Large intestine (tissue), 12 donors: ENCODE measurements at places on chromosomes 1 and 21.
A peak's percentile ranks its signal among the peaks of the same experiment; 100 is the strongest.

DNA sequence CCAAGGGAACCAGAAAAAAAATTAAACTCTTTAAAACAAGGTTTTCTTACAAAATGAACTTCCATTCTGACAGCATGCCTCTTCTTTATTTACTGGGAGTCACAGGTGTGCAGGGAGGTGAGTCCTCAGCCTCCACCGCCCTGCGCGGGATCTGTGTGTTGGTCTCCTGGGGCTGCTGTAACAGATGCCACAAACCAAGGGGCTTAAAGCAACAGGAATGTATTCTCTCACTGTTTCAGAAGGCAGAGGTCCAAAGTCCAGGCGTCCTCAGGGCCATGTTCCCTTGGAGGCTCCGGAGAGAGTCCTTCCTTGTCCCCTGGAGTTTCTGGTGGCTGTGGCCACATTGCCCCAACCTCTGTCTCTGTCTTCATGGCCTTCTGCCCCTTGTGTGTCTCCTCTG, 123.6 kb upstream of the C1orf174 start:
- no peak for DNase-seq

- DNase-seq = no peak
Measured at GRCh38 chr1:41716188-41717130, 202.3 kb downstream of the HIVEP3 start.

GRCh38 chr1:227127891-227128290, 187.8 kb downstream of the COQ8A start:
- DNase-seq = no peak

- DNase-seq = no peak
Measured at GRCh38 chr1:157085421-157085820, 14.2 kb downstream of the ETV3L start.

DNA sequence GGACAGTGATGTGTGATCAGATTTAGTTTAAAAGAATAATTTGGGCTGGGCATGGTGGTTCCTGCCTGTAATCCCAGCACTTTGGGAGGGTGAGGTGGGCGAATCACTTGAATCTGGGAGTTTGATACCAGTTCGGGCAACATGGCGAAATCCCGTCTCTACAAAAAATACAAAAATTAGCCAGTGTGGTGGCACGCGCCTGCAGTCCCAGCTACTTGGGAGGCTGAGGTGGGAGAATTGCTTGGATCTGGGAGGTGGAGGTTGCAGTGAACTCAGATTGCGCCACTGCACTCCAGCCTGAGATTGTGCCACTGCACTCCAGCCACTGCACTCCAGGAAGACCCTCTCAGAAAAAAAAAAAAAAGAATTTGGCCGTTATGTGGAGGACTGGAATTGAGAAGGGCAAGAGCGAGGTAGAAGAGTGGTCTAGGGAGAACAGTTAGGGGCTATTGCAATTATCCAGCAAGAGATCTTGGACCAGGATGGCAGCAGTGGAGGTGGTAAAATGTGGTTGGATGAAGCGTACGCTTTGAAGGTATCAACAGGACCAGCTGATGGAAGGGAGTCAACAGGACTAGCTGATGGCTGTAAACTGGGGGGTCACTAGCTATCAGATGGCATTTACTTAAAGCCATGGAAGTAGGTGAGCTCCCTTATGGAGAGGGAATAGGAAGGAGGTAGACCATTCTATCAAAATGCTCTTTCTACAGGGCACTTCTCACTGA, 9.6 kb downstream of the BTBD19 start:
- no peak for DNase-seq

DNA sequence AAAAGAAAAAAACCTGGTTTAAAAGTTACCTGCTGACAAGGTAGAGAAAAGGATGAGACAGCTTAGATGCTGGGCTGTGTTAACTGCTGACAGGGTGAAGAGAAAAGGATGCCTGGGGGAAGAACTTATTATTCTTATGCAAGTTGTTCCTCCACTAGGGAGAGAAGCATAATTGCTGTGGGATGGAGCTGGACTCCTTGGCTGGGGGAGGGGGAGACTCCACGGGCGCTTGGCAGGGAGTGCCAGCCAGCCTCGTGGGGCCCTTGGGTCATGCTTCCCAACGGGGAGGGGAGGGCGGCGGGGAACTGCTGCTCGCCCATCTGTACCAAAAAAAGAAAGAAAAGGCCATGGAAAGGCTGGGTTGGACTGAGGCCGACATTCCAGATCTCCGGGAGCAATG, 47.2 kb downstream of the SYCP1 start:
- no peak for DNase-seq

DNA sequence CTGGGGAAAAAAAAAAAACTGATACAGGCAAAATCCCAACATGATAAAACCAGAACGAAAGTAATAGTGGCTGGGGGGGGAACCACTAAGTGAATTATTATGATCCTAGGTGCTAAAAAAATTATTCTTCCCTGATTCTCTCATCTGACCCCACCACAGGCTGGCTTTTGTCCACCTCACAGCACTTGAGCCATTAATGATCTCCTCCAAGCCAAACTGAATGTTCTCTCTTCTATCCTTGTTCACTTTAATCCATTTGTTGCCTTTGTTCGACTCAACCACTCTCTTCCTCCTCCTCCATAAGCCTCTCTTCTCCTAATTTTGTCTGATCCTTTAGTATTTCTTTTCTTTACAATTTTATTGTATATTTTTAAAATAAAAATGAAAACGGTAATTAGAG, 16.0 kb upstream of the SMYD2 start:
- DNase-seq = no peak

GRCh38 chr1:10216090-10216749, 5.8 kb downstream of the KIF1B start:
- DNase-seq = no peak

- DNase-seq = no peak
Measured at GRCh38 chr1:88001460-88001859, 672.8 kb downstream of the LMO4 start.

DNA sequence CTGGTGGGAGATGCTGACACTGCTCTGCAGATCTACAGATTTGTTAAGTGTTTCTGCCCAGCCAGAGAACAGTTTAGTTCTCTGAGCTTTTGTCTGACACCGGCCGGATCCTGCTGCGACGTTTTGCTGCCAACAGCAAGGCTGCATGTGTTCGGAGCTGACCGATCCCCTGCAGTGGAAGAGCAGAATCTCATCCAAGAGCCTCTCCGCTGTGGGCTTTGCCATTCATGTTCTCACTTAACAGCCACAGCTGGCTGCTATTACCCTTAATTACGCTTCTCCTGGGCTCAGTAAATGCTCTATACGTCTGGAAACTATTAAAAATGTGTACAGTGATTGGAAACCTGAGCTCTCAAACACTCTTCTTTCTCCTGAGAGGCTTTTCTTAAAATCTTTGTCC, 105.3 kb downstream of the BCAR3 start:
- DNase-seq = no peak

DNA sequence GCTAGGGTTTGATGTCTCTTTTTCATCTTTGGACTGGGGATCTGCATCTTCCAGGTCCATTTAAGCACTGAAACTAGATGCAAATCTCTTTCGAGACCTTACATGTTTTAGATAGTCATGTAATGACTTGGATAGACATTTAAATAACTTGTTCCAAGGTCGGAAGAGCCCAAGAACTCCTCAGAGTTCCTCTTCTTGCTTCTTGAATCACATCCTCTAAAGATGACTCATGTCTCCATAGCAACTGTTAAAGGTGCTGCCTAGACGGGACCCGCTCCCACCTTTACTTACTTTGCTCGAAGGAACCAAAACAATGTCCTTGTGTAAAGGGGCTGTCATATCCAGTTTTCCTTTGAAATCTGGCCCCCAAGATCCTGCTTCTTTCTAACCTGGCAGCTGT, 130.0 kb downstream of the EDEM3 start:
- DNase-seq = no peak

DNA sequence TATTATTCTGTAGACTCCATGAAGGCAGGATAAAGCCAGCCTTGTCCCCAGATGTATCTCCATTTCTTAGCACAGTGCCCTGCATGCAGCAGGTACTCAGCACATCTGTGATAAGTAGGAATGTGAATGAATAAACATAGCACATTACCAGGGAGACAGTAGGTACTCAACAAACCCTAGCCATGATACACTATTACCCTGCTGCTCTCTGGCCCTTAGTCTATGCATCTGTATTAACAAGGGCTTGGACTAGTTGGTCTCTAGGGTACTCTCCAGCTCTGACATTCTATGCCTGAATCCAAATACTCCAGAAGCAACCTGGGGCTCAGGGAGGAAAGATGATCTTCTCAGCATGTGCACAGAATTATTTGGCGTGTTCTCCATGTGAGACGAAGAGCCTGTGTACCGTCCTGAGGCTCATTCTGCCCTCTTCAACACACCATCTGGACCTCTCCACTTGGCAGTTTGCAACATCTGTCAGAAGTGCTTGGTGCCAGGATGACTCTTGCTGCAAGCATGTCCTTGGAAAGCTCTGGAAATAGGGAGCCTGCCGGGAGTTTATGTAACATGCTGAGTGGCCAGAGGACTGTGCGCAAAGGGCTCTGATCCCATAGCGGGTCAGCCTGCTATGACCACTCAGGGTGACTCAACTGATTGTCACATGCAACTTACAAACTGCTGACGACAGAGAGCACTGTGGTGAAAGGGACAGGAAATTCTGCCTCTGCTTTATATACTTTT, 228.2 kb upstream of the USP24 start:
- DNase-seq = peak; percentile 16

GRCh38 chr21:41955516-41955915, 1.7 kb upstream of the C2CD2 start:
- DNase-seq = no peak

GRCh38 chr1:42047508-42047880, 105.7 kb upstream of the GUCA2B start:
- no peak for DNase-seq

DNA sequence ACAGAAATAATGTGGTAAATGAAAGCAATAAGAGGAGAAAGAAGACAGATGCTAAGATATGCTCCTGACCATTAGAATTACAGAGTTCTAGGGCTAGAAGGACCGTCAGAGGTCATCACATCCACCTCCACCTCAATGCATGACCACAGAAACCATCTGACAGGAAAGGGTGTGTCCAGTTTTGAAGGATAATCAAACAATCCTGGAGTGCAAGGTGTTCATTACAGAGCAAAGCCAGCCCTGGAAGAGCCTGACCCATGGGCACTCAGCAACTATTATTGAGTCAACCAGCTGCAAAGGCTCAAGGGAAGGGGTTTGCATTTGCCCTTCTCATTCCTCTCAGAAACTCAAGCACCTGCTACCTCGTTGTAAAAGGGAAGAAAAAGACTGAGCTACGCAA, 46.4 kb downstream of the TOR1AIP2 start:
- no peak for DNase-seq

- no peak for DNase-seq
Measured at GRCh38 chr1:41236781-41237180, 5.3 kb downstream of the SCMH1 start.

DNA sequence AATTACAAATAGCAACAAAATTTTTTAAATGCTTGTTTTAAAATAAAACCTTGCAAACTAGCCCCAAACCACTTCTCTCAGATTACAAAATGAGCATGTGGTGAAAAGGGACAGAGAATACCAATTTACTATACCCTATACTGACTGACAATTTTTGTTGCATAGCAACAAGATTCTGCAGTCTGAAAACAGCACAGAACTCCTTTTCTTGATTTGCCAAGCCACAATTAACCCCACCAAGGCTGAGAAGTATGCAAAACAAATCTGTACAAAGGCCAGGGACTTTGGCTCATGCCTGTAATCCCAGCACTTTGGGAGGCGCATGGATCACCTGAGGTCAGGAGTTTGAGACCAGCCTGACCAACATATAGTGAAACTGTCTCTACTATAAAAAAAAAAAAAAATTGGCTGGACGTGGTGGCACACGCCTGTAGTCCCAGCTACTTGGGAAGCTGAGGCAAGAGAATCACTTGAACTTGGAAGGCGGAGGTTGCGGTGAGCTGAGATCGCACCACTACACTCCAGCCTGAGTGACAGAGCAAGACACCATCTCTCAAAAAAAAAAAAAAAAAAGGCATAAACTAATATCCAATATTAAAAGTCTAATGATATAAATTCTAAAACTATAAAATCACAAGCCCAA, 21.8 kb downstream of the ENAH start:
- DNase-seq = no peak

DNA sequence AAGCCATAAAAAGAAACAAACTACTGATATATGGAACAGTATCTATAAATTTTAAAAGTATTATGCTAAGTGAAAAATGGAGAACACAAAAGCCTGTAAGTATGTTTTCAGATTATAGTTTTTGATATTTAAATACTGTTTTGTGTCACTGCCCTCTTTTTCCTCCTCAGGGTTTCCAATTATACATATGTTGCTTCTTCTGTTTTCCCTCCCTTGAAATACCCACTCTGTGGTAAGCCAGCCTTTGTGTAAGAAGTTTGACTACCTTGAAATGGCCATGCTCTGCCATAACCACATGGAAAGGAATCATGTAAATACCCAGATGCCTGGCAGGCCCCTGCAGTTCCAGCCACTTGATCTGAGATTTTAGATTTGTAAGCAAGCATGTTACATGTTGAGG, 248.3 kb downstream of the AKT3 start:
- DNase-seq = no peak

- DNase-seq = no peak
Measured at GRCh38 chr1:232557096-232557495, 72.8 kb downstream of the SIPA1L2 start.

DNA sequence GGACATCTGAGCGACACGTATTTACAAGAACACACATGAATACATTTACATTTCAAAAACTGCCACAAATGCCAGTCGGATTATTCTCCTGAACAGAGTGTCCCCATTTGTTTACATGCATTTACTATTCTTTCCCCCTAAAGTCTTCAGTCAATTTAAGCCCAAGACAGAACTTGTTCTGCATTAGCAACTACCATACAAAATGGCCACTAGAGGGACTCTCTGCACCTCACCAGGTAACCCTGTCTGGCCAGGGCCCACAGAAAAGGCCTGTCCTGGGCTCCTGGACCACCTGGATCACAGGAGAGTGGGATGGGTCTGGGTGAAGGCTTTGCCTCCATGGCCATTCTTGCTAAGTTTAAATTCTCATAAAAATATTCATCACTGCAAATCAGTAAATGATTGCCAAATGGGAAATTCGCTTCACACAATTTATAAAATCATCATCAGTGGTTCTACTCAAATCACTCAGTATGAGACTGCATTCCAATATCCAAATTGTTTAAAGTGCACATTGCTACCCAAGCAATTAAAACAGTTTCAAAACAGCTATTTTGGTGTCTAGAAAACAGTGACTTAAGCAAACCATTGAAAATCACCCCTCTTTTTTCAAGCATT, 12.5 kb upstream of the GUCA2A start:
- DNase-seq = no peak

DNA sequence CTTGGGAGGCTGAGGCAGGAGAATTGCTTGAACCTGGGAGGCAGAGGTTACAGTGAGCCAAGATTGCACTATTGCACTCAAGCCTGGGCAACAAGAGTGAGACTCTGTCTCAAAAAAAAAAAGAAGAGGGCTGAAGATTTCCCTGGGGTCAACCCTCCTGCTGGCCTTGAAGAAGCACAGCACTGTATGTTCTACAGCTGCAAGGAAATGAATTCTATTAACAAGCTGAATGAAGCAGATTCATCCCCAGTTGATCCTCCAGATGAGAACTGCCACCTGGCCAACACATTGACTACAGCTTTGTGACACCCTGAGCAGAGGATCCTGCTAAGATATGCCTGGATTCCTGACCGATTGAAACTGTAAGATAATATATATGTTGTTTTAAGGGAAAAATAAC, 129.5 kb downstream of the ADSS2 start:
- no peak for DNase-seq

- no peak for DNase-seq
Measured at GRCh38 chr1:161791904-161792655, 26.0 kb downstream of the ATF6 start.

- peak; percentile 66 for DNase-seq
Measured at GRCh38 chr21:39125752-39126485, 57.3 kb downstream of the PSMG1 start.
